Nephron progenitor cell (in vitro differentiated cells): ENCODE measurements at places on chromosomes 2 and 18.

DNA sequence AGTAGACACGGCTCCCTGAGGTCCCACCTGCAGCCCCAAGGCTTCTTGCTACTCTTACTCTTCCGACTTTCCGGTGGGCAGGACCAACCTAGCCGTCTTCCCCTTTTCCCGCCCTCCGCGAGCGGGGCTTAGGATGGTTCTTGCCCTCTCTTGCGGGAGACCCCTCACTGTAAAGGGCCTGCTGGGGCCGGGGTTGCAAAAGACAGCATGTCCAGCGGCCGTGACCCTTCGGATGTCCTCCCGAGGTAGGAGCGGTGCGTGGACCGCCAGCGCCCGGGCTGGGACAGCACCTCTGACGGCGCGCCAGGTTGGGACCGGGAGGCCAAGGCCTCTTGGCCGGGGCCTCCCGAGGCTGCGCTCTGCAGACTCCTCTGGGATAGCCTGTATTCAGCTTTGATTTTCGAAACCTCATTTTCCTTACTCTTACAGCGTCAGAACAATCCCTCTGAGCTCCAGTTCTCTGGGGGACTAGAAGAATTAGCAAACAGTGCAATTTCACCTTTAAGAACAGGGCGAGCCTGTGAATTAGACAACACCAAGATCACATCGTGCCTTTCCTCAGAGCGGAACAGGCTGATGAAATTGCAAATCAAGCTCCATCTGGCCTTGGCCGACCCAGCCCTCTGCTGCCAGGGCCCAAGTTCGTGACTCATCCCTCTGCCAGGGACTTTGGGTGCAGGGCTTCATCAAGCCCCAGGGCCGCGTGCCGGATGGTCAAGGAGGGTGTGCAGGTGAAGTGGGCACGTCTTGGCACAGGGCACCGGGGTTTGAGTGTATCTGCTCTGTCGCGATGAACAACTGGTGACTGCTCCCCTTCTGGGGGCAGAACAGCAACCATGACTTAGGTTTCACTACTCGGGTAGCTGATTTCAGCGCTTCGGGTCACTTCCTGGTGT lies 777 bp downstream of the MOCOS start:
- peak; percentile 22 for DNase-seq

- no peak for DNase-seq
These were observed 8.9 kb downstream of the PTGR3 start for GRCh38 chr18:75200071-75200470.

- DNase-seq, result no peak
These were observed 3.8 kb downstream of the CTIF start for GRCh38 chr18:48542513-48543181.

GRCh38 chr2:176115883-176116813 lies at the start of gene HOXD10:
Gene HOXD10, plus strand, starts transcription at chr2:176116778. Its CDS starts 56 bp downstream, at chr2:176116834.
- DNase-seq, result peak; percentile 85

- no peak for DNase-seq
These were observed 108.3 kb downstream of the ATL2 start for GRCh38 chr2:38268691-38269327.

DNA sequence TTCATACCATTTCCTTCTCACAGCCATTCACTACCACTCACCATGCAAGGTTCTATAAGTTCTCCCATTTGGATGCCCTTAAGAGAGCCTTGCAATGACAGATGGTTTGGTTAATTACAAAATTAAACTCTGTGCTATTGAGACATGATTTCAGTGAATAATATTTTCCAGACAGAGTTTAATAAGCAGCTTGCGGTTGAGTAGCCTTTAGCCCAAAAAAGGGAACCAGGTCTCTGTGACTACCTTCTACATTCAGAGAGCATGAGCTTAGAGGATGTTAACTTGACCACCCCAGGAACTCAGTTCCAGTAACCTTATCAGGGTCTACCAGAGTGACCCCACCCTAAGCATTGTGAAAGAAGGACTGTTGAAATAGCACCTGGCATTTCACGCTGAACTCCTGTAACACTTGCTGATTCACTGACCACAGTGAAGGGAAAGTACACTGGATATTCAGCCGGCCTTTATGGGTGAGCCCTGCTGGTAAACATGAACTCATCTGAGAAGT lies 1173.1 kb upstream of the ZEB2 start:
- no peak for DNase-seq

- DNase-seq, result no peak
These were observed 56.5 kb downstream of the MYO5B start for GRCh38 chr18:50138181-50139064.

DNA sequence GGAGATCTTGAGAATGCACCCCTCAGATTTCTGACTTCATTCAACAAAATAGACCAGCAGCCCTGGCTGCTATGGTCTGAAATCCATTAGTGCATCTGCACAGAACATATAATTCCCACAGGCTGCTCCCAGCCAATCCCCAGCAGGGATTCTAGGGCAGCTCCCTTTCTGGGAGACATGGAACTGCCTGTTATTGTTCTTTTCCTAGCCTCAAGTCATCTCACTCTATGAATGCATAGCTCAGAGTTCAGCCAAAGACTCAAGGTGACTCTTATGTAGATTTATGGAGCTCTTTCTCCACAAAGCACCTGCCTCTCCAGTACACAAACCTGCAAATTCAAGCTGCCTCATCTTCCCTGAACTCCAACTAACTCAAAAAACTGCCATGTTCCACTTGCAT lies 241.9 kb downstream of the WDPCP start:
- no peak for DNase-seq

DNA sequence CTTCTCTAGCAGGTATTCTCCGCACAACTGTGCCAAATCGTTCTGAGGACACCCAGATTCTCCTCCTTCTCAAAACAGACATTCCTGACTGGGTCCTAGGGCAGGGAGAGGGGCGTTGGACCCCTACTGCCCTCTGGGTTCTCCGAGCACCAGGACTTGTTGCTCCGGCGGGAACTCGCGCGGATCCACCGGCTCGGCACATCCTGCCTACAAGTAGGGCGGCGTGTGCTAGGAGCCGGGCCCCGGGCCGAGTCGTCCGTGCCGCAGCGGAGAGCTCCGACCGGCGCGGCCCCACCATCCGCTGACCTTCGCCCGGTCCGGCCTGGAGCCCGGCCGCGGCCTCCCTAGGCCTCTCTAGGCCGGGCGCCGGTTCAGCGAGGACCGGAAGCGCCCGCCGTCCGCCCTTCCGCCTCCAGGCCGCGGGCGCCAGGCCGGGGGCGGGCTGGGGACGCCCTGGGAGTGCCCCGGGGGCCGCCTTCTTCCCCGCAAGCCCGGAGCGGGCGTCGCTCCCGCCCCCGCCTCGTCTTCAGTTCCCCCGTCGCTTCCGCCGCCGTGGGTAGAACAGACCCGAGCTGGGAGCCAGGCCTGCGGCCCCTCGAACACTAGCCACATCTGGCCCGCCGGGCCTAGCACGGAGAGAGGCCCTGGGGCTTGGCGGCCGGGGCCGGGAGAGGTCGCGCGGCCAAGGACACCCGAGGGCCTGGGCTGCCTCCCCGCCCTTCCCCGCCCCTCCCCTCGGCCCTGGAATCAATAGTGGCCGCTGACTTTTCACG lies 7.6 kb upstream of the ONECUT2 start:
- peak; percentile 45 for DNase-seq

DNA sequence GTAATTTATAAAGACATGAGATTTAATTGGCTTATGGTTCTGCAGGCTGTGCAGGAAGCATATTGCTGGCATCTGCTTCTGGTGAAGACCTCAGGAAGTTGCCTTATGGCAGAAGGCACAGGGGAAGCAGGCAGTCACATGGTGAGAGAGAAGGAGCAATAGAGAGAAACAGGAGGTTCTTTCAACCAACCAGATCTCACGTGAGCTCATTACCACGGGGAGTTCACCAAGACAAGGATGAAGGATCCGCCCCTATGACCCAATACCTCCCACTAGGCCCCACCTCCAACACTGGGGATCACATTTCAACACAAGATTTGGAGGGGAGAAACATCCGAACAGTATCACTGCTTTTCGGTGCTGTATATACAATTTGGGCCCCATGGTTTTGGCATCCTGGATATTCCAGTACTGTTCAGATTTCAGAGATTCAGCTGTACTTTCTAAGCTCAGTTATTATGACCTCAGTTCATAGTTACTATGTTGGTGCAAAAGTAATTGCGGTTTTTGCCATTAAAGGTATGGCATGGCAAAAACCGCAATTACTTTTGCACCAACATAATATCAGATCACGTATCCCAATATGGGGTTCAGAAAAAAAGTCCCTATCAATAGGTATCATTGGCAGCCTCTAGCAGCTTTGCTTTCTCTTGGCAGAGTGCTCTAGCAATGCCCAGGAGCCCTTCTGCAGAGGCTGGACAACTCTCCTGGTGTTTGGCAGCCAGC lies 189.6 kb upstream of the SIX3 start:
- peak; percentile 8 for DNase-seq

DNA sequence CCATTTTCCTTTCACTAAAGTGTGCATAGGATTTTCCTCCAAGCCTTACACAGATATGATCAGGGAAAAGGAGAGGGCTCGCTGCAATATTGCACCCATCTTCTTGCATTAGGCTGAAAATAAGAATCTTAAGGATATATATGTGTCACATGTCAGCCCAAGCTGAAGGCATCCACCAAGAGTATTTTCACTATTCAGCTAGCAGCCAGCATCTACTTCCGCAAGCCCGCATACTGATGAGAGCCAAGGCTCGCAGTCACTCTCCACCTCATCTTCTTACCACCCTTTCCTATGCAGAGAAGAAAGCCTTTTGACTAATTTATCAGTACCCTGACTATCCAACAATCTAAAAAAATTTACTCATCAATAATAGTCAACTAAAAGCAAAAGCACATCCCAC lies 6.1 kb downstream of the TMEM163 start:
- DNase-seq, result no peak

DNA sequence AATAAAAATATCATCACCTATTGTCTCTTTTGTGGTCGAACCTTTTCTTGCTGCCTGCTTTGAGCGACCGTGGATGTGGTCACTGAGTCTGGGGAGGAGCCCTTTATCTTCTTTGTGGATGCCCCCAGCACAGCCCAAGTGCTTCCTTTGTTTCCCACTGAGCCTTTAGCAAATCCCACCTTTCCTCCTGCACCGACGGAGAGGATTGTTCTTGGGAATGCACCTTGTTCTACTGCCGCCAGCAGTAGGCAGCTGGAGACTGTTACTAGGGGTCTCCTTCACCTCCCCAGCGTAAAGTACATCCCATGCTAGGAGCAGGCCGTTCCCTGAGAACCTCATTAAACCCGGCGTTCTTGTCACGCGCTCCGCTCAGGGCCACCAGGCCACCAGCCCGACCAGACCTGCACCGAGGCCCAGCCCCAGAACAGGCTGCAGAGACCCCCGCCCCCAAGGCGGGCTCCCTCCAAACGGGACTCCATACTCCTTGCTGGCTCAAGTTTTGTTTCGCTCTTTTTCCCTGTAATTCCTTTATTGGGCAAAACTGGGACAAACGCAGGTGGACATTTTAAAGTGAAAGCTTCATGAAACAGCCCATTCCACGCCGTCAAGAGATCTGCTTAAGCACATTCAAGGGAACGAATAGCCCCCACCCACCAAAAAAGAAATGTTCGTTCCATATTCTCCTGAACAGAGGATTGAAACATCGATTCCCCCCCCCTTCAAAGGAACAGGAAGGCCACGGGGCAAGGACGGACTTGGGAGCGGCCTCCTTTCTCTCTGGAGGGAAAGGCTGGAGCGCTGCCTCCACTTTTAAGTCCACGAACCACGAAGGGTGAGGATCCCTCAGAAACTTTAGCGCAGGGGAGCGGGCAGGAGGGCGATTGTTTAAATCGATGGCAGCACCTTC lies 1.1 kb upstream of the MAT2A start:
- DNase-seq, result peak; percentile 46

DNA sequence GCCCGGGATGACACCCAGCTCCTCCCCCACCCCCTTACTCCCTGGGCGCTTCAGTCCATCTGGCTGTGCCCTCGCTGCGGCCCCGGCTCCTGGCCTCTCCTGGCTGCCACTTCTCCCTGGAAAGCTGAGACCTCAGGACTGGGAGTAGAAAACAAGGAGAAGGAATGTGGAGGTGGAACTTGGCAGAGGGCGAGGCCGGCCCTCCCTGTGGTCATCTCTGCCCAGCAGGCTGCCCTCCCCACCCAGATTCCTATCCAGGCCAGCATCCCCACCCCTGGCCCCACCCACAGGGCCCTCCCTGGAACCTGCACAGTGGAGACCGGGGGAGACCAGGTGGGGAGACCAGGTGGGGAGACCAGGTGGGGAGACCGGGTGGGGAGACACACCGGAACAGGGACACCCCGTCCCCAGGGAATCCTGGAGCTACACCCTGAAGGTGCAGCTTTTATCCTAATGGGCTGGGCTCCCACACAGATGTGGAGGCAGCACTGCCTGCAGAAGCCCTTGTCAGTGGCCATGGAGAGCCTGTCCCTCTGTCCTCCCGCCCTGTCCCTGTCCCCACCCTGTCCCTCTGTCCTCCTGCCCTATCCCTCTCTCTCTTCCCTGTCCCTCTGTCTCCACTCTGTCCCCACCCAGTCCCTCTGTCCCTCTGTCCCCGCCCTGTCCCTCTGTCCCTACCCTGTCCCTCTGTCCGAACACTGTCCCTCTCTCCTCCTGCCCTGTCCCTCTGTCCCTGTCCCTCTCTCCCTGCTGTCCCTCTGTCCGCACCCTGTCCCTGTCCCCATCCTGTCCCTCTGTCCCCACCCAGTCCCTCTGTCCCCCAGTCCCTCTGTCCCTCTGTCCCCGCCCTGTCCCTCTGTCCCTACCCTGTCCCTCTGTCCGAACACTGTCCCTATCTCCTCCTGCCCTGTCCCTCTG lies 157.1 kb downstream of the PXDN start:
- DNase-seq, result no peak

DNA sequence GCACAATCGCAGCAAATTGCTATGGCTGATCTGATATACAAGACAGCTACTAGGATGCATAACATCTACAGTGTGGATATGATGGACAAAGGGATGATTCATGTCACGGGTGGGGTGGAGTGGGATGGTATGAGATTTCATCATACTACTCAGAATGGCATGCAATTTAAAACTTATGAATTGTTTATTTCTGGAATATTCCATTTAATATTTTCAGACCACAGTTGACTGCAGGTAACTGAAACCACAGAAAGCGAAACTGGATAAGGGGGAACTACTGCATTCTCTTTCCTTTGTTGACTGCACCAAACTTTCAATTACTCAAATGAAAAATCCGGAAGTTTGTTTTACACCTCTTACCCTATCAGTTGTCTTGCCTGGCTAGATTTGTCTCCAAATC lies 94.4 kb upstream of the NEUROD1 start:
- no peak for DNase-seq

GRCh38 chr2:727071-727470 lies 49.9 kb upstream of the TMEM18 start:
- DNase-seq, result no peak

- DNase-seq, result no peak
These were observed 97.3 kb upstream of the RGPD4 start for GRCh38 chr2:107729440-107729839.

DNA sequence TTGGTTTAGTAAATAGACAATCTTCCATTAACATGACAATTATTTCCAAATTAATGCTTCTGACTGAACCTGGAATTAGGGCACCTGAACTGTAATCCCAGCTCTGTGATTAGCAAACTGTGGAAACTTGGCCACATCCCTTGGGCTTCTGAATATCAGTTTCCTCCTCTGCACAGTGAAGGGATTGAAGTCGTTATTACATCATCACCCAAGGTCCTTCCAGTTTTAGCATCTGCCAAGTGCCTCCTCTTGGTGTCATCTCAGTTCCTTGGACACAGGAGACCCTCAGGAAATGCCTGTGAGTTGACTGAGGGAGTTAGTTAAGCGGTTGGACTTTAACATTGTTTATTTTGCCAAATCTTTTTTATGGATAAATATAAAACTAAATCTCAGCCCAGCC lies 64.8 kb downstream of the MOGAT1 start:
- no peak for DNase-seq
